Foreskin keratinocyte (primary cell): ENCODE measurements at places on chromosomes 5 and 9. TPM values are rescaled to one million over a fixed set of nuclear protein-coding genes. Genes with fewer than 3 reads are reported as not detected.

Gene MCTP1
- total RNA-seq = 0.44 and 1.3 TPM in 2 replicates

Gene OLFM1
- total RNA-seq = 0.07 and 0.21 TPM in 2 replicates

Gene GRIA1
- total RNA-seq = 0.42 and 0.48 TPM in 2 replicates

Gene SPINK5
- total RNA-seq = 0.75 and 1.1 TPM in 2 replicates

Gene PCDHGA9
- total RNA-seq = 0.21 and 0.68 TPM in 2 replicates

Gene CXCL14
- total RNA-seq = 0.42 and 0.44 TPM in 2 replicates

Gene UBE2QL1
- total RNA-seq = not detected in 2 replicates

Gene FREM1
- total RNA-seq = not detected in 2 replicates

Gene IL5
- not detected in 2 replicates for total RNA-seq

Gene HSD17B3
- 0.27 TPM in 1 of 2 replicates, not detected in the other for total RNA-seq

Gene SREK1IP1
- 21.0 and 24.5 TPM in 2 replicates for total RNA-seq

Gene PCDH12
- total RNA-seq = 0.03 and 0.07 TPM in 2 replicates

Gene FBXL7
- total RNA-seq = 3.7 and 4.8 TPM in 2 replicates

Gene F2RL1
- total RNA-seq = 72.4 and 77.5 TPM in 2 replicates

Gene C9orf153
- 0.28 TPM in 1 of 2 replicates, not detected in the other for total RNA-seq

Gene ANGPTL2
- 0.32 and 0.37 TPM in 2 replicates for total RNA-seq

Gene MUSK
- not detected in 2 replicates for total RNA-seq

Gene PPP2R2B
- total RNA-seq = 0.14 TPM in 1 of 2 replicates, not detected in the other

Gene MLLT3
- total RNA-seq = 11.9 and 16.9 TPM in 2 replicates

Gene MTX3
- 15.4 and 16.2 TPM in 2 replicates for total RNA-seq

Gene FOXD4
- total RNA-seq = 0.10 and 0.14 TPM in 2 replicates

Gene TMEM174
- not detected in 2 replicates for total RNA-seq

Gene TUSC1
- total RNA-seq = 10.6 and 12.0 TPM in 2 replicates

Gene PRDM9
- total RNA-seq = not detected in 2 replicates

Gene PCDHA1
- not detected in 2 replicates for total RNA-seq

Gene ORM2
- total RNA-seq = not detected in 2 replicates
